ENCODE measurements at places on chromosomes 3 and 15.

DNA sequence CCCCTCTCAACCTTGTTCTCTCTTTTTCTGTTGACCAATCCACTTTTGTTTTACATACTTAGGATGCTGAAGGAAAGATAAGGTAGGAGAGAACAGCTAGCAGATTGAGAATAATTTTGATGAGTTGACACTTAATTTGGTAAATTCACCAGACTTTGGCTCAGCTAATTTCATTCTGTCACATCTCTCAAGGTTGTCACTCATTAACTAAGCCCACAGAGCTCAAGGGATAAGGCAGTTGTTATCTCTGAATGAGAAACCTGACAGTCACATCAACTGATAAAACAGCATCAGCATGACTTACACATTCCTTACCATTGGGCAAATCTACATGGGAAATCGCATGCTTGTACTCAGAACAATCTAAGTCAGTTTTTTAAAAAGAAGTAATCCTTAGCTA, 591.4 kb downstream of the NLGN1 start:
- H3K4me1 ChIP-seq: no peaks in the 10 kb centered on the region
- no peak for DNase-seq
- no peaks in the 10 kb centered on the region for H3K27me3 ChIP-seq
- H3K4me3 ChIP-seq: no peak overlapping the region
- no peaks in the 10 kb centered on the region for H3K36me3 ChIP-seq

DNA sequence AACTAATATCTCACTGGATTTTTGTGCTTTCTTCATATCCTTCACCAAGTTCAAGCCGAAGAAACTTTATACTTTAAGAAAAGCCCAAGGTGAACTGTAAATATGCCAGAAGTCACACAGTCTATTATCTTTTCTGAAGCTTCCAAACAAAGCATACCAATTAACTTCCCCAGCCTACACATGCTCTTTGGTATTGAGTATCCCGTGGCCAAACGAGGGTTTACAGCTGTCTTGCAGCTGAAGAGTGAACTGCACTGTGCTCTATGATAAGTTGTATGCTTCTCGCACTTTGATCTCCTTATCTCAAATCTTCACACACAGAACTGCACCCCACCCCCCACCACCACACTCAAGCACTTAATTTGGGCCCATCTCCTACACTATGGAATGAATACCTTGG, 215.6 kb upstream of the VEPH1 start:
- no peak overlapping the region for H3K4me3 ChIP-seq
- no peaks in the 10 kb centered on the region for H3K4me1 ChIP-seq
- H3K27ac ChIP-seq: no peak overlapping the region
- no peak for DNase-seq
- no peaks in the 10 kb centered on the region for H3K36me3 ChIP-seq

- no peak overlapping the region for H3K4me3 ChIP-seq
- H3K4me1 ChIP-seq: peaks cover 2% of the 10 kb centered on the region
- no peak overlapping the region for H3K27ac ChIP-seq
- DNase-seq: no peak
- no peaks in the 10 kb centered on the region for H3K36me3 ChIP-seq
These were observed 36.5 kb downstream of the GASK1A start for GRCh38 chr3:43015572-43015971.

DNA sequence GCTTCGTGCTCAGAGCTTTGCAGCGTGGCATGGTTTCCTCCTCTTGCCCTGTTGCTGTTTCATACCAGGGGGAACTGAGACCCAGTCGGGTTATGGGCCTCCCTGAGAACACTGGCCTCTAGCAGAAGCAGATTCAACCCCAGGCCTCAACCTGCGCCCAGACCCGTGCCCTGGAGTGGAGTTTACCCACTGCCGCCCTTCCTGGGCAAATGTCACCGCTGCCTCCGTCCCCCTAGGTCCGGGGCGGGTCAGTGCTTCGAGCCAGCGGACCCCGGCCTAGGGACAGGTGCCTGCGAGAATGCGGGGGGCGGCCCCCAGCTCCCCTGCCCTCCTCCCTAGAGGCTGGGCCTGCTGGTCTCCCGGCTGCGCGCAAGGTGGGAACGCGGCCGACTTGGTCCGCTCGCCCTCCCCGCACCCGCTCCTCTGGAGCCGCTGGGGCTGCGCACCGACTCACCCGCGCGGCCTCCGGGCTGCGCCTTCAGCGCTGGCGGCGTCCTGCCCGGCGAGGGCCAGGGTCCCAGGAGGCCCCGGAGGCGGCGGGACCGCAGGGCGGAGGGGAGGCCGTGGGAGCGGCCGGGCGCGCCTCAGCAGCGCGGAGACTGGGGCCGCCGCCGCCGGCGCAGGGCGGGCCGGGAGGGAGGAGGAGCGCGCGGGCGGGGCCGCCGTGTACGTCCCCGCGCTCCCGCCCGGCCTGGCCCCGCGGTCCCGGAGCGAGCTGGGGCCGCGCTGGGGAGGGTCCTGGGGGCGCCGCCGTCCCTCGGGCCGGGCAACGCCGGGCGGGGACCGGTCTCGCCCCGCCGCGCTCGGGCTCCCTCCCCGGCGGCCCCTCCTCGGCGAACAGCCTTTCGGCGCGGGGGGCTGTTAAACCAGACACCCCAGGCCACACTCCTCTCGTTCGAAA, at the start of gene PIGZ:
PIGZ (minus strand) TSS at position 601 of the 901 bp plus-strand sequence. CDS start 16,802 bp downstream, outside the sequence.
- H3K4me3 ChIP-seq: peak within 1 kb of the TSS; percentile 70
- peak within 1 kb of the TSS; percentile 75 for H3K27ac ChIP-seq
- peaks cover 10% of the 10 kb centered on the region for H3K36me3 ChIP-seq
- H3K4me1 ChIP-seq: peaks cover 17% of the 10 kb centered on the region
- H3K27me3 ChIP-seq: peaks cover 22% of the 10 kb centered on the region

DNA sequence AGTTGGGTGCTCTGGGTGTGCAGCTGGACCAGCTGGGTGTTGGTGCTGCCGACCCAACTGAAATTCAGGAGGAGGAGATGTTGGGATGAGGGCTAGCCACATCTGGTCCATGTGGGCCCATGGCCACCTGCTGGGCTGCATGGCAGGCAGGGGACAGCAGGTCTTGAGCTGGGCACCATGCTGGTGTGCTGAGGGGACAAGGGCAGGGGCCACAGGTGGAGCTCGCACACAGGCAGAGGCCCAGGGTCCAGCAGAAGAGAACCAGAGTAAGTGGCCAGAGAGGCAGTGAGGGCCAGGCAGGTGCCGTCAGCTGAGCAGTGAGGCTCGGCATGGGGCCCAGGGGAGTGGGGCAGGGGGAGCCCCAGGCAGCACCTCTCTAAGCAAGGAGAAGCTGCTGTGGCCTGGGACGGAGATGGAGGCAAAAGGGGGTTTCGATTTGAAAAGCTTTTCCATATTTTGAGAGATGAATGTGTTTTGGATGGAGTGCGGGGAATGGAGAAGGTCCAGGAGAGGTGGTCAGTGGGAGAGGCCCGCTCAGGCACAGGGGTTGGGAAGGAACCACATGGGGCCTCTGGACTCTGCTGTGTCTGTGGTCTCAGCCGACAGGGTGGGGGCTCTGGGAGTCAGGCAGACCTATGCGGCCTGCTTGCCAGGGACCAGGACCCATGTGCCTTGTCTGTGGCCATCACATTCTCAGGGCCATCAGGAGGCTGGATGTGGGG, 30.5 kb upstream of the PLXNA1 start:
- H3K36me3 ChIP-seq: no peaks in the 10 kb centered on the region
- H3K4me3 ChIP-seq: no peak overlapping the region
- no peaks in the 10 kb centered on the region for H3K4me1 ChIP-seq
- no peaks in the 10 kb centered on the region for H3K27me3 ChIP-seq
- DNase-seq: no peak

- peaks cover 36% of the 10 kb centered on the region for H3K27me3 ChIP-seq
- no peak for DNase-seq
- no peaks in the 10 kb centered on the region for H3K4me1 ChIP-seq
- no peak overlapping the region for H3K27ac ChIP-seq
These were observed 29.9 kb upstream of the ALDH1A2 start for GRCh38 chr15:58095415-58095814.

- H3K36me3 ChIP-seq: no peaks in the 10 kb centered on the region
- no peak overlapping the region for H3K4me3 ChIP-seq
- H3K27me3 ChIP-seq: peaks cover 4% of the 10 kb centered on the region
- no peak overlapping the region for H3K27ac ChIP-seq
- peaks cover 21% of the 10 kb centered on the region for H3K4me1 ChIP-seq
These were observed 1.9 kb downstream of the SLC51A start for GRCh38 chr3:196218155-196218712.

DNA sequence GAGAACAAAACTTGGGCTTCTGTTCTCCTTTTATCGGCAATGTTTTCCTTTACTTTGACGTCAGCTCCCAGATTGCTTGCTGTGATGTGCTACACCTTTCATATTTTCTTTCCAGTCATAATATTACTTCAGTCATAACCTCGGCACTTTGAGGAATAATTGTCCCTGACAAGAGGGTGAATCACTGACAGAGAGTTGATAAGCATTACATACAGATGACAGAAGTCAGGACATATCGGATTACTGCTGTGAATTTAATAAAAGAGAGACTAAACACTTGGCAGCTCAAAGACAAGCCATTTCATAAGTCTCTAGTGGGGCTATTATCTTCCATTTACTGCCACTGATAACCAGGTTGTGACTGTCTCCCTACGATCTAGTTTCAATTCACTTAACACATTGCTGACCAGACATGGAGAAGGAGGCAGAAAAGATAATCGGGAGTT, 362.1 kb upstream of the ARRDC4 start:
- H3K27ac ChIP-seq: no peak overlapping the region
- no peak for DNase-seq
- no peaks in the 10 kb centered on the region for H3K36me3 ChIP-seq
- H3K4me1 ChIP-seq: no peaks in the 10 kb centered on the region
- no peak overlapping the region for H3K4me3 ChIP-seq

DNA sequence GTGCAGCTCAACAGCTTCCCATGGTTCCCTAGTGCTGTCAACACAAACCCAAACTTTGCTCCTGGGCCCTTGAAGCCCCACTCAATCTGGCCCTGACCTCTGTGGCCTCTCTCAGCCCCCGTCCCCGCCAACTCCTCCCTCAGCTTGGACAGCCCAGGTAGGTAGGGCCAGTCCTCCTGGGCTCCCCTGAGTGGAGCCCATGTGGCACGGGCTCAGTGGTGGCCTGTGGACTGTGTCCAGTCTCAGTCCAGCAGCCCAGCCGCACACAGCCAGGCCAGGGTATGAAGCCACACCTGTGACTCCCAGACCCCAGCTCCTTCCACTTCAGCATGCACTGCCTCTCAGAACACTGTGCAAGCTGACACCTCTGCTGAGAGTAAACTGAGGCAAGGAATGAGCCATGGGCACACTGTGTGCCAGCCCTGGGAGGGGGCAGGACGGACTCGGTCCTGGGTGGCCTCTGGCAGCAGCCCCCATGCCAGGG, 11.5 kb downstream of the PLXND1 start:
- peaks cover 32% of the 10 kb centered on the region for H3K4me1 ChIP-seq
- H3K27me3 ChIP-seq: peaks cover 77% of the 10 kb centered on the region
- no peaks in the 10 kb centered on the region for H3K36me3 ChIP-seq
- H3K27ac ChIP-seq: no peak overlapping the region
